ENCODE measurements at places on chromosomes 5 and 9.

- no peak for DNase-seq
Observed at GRCh38 chr5:42302186-42302585, 121.1 kb upstream of the GHR start.

DNA sequence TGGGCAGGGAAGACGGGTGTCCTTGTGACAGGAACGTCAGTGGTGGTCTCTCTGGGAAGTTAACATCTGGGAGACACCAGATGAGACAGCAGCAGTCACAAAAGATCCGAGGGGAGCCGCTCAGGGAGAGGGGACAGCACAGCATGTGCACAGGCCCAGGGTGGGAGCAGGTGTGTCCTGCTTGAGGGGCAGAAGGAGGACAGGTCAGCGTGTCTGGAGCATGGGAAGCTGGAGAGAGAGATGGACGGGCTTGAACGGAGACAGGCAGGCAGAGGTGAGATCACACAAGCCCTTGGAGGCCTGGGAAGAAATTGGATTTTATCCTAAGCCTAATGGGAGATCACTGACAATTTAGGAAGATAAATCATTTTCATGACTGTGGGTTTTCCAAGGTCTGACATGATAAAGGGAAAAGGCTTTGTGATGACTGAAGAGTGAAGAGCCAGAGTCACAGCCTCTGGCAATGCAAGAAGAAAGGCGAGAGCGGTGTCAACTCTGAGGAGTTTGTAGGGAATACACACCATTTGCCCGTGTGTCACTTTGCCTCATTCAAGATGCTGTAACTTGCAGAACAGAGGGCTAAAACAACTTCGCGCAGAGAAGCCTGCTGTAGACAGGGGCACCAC, 88.3 kb downstream of the FSTL4 start:
- DNase-seq, result no peak

GRCh38 chr5:157778121-157778805, 34.8 kb downstream of the LSM11 start:
- no peak for DNase-seq

GRCh38 chr5:141100243-141100805, at the start of gene PCDHB3:
TSS of gene PCDHB3 (plus strand) at chr5:141100473. CDS start at chr5:141100650, 177 bp downstream.
- DNase-seq, result peak; percentile 51

DNA sequence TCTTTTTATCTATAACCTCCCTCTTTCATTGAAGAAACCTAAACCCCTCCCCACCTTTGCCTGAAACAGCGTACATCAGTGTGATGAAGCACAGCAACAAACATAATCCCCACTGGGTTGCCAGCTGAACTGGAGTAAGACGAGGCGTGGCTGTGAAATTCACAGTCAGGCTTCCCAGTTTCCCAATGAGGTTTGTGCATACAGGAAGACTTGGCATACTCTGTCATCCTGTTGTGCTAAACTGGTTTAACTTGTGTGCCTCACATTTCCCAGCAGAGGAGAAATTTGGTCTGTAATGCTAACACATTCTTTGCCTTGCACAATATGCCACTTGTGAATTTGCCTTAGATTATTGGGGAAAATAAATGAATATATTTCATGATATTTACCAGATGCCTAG, 121.5 kb downstream of the SV2C start:
- DNase-seq, result no peak

- DNase-seq, result no peak
Observed at GRCh38 chr5:104915226-104915625, 1352.6 kb upstream of the NUDT12 start.

DNA sequence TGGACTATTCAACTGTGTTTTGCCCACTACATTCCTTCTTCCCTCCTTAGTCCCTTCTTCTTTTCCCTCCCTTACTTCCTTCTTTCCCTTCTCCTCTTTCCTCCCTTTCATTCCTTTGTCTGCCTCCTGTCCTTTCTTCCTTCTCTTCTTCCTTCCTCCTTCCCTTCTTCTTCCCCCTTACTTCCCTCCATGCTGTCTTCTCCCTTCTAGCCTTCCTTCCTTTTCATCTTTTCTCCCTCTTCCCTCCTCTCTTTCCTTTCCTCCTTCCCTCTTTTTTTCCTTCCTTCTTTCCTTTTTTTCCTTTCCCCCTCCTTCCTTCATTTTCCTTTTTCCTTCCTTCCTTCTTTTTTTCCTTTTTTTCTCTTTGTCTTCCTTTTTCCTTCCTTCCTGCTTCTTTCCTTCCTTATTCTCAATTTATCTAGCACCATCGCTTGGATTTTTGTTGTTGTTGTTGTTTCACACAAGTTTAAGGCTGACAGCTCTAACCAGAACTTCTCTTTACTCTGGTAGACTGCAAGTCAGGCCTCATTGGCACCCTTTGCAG, 123.4 kb downstream of the CEMIP2 start:
- DNase-seq, result no peak

- peak; percentile 3 for DNase-seq
Observed at GRCh38 chr9:87336407-87336806, 161.3 kb upstream of the DAPK1 start.

GRCh38 chr9:12133416-12133815, 559.8 kb upstream of the TYRP1 start:
- no peak for DNase-seq

DNA sequence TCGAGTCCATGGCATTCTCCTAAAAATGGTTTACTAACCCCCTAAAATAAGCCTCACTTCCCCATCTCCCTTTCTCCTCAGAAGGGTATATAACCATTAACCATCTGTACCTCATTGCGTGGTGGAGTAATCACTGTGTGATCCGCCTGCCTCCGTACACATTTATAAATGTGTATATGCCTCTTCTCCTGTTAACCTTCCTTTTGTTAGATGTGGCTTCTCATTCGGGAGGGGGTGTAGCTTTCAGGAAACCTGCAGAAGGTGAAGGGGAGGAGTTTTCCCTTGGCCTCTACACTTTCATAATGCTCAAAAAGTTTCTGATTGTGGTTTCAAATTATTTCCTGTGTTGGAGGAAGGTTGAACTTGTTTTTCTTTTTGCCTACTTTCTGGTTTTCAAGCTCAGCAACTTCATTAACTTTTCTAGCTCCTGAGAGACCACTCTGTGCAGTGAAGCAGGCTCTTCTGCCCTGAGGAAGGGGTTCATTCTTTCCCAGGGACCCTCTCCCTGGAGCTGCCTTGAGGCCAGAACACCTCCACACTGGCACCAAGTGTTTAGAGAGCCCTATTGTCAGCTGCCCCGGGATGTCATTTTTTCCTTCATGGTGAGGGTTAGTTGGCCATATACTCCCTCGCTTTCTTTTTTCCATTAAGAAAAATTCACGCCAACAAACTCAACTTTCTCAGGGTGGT, 46.9 kb downstream of the RASGRF2 start:
- DNase-seq, result peak; percentile 68

DNA sequence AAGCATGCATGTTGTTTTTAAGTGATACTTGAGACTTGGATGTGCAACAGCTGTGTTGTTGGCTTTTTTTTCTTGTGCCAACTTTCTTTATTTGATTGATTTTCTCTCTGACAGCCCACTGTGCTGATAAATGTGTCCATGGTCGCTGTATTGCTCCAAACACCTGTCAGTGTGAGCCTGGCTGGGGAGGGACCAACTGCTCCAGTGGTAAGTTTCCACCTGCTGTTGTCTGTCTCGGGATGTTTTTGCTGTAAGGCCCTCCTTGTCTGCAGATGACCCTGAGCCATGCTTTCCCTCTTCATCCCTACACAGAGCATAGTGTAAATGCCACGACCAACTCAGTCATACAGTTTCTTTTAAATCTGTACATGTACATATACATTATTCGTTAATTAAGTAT, 79.2 kb downstream of the MEGF10 start:
- DNase-seq, result no peak

GRCh38 chr9:134314950-134315715, 11.1 kb upstream of the RXRA start:
- no peak for DNase-seq

GRCh38 chr5:68698025-68698940, 395.5 kb upstream of the SLC30A5 start:
- DNase-seq, result no peak

GRCh38 chr5:160434022-160434531, 12.4 kb downstream of the PTTG1 start:
- DNase-seq, result no peak

- DNase-seq, result peak; percentile 73
Observed at GRCh38 chr5:106875591-106876297, 795.0 kb downstream of the EFNA5 start.

DNA sequence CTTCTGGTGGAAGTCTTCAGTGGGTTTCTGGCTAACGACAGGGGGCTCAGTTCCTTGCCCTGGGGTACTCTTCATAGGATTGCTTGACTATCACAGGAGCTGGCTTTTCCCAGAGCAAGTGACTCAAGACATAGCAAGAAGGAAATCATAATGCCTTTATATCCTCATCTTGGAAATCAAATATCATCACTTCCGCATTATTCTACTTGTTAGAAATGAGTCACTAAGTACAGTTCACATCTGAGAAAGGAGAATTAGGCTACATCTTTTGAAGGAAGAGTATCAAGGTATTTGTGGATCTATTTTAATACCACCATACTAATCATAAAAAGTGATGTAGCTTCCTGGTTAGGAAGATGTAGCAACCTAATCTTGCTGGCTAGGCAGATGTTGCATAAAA, 148.2 kb upstream of the RAI14 start:
- no peak for DNase-seq

DNA sequence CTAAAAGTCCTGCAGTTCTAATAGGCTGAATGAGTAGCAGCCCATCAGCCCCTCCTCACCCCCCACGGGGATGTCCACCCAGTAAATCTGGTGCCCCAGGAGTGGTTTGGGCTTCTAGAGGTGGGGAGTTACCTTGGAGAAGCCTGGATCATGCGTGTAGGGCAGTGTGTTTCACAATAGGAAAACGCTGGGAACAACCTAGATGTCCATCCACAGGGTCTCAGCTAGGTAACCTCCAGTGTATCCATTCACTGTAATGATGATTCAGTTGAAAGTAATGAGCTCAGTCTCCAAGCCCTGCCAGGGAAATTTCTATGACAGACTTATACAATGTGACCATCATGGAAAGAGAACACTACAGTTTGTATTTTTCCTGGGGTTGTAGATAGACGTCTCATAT, 51.8 kb downstream of the NDST1 start:
- no peak for DNase-seq
